NCI-H1694 (cell line): ENCODE measurements at places on chromosomes 6 and 20.

- DNase-seq = no peak
Observed at GRCh38 chr20:51914758-51915157, 112.4 kb upstream of the SALL4 start.

GRCh38 chr6:164169355-164169754, 754.8 kb downstream of the QKI start:
- no peak for DNase-seq

GRCh38 chr20:42392442-42392841, 774.3 kb upstream of the CHD6 start:
- no peak for DNase-seq

GRCh38 chr20:9408422-9409300, 105.7 kb upstream of the LAMP5 start:
- DNase-seq = no peak

- DNase-seq = no peak
Observed at GRCh38 chr20:33826270-33826897, 15.2 kb downstream of the CHMP4B start.

GRCh38 chr6:42368181-42368580, 83.5 kb downstream of the TRERF1 start:
- DNase-seq = no peak

DNA sequence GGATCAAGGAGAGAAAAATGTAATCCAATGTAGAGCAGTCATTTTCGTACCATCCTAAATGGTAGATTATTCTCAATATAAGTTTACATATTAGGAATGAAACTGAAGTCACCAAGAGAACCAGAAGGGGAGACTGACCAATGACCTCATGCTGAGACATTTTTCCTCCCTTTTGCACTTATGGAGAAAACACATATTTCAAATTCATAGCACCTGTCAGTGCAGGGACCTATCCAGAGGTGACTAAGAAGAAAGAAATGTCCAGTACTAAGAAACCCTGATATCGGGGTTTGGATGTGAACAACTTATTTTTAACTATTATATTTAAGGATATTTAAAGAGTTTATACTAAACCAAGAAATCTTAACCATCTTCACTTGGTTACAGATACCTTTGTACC, 16.6 kb upstream of the LYRM2 start:
- no peak for DNase-seq

DNA sequence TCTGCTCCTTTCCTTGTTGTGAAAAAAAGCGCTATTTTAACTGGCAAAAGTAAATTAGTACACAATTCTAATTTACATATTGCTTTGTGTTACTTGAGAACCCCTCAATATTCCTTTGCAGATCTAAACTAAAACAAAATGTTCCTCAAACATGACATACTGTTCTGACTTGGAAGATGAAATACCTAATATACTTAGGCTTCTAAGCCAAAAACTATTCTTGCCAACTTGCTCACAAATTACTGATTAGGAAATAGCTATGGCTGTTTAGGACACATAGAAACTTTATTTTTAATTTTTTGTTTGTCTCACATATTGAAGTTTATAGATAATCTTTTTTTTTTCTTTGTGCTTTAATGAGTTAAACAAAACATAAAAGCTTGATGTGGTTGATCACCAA, 542.2 kb downstream of the GRIK2 start:
- DNase-seq = no peak

DNA sequence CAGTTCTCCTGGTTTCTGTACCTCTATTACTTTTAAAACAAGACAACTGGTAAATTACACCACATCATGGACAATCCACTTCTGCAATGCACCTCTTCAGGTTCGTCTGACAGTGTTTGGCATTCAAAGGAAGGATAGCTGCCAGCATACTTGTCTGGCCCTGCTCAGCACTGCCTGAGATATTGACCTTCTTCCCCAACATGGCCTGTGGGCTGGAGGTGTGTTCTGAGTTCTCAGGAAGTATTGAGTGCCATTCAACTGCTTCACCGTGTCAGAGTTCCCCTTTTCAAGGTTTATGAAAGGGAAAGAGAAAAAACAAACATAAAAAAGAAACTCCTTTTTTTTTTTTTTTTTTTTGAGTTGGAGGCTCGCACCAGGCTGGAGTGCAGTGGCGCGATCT, 267.9 kb upstream of the SASH1 start:
- no peak for DNase-seq

DNA sequence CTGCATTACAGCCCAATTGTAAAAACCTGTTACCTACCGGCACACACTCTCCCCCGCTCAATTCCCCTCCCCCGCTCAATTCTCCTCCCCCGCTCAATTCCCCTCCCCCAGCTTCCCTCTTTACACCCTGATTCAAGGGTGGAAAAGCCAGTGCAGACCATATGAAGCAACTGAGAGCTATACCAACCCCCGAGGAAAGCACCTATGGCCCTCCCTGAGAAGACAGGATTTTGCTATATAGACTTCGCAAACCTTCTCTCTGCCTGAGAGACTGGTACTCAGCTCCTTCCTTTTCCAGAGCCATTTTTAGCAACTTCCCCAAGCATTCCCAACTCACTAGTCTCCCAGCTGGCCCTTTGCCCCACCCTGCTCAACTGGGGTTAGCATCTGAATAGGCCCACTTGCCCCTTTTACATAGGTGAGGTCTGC, 7.6 kb downstream of the GNAS-AS1 start:
- DNase-seq = no peak

GRCh38 chr6:11393713-11394627, 143.6 kb upstream of the TMEM170B start:
- no peak for DNase-seq

DNA sequence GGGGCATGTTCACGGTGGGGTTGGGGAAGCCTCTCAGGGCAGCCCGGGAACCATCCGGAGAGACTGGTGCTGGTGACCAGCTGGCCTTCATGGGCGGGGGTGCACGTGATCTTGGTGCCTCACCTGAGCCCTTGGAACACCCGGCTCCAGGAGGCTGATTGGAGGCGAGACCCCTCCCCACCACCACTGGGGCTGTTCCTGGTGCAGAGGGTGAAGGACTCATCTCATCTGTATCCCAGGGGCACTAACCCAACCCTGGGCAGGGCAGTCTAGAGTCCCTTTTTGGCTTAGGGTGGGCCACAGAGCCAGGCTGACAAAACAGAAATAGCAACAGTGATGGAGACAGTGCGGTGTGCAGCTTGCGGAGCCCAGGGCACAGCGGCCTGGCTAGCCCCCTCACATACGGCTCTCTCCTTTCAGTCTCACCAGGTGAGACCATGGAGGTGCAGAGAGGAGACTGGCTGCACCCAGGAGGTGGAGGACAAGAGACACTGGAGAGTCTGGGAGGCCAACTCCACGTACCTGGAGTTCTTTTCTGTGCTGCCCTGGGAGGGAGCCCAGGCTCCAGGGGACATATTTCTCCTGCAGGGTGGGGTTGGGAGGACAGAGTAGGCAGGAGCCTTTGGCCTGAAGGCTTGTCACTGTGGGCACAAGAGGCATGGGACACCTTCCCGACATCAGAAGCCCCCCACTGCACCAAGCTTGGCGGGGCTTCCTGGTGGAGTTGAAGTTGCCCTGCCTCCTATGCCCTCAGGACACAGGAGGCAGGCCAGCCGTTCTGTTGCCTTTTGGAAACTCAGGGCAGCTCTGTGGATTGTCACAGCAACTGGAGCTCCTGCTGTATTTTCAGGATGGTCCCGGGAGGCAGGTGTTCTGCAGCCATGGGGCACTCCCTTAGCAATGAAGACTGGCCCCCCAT, 106.0 kb downstream of the SYCP2 start:
- no peak for DNase-seq

DNA sequence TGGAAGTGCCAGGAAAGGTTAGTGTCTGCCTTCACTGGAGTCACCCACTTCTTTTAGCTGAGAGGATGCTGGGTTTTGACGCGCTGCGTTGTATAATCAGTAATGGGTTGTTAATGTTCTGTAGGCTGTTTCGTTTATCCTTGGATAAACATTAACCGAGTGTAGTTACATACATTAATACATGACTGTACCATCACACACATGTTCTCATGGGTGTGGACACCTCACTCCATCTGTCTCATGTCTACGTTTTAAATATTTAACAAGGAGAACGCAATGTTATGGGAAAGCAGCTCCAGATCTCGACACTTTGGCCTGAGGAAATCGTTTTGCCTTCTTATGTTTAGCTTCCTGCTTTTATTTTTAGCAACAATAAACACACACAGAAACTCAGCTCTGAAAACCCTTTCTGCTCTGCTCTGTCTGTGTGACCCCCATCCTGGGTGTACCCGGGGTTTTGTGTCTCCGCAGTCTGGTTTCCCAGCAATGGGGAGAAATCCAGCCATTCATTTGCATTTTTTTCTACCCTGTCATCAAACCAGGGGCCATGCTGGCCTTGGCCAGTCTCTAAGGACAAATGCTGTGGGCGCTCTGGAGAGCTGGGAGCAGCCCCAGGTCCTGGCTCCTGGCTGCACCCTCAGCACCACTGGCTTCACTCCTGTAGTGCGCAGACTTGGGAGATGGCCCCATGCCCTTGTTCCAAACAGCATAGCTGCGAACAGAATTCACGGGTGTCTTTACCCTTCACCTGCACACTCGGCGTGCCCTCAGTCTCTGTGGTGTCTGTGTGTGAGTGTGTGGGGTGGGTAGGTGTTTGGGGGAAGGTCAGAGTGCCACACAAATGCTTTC, 110.8 kb downstream of the ERMARD start:
- no peak for DNase-seq

DNA sequence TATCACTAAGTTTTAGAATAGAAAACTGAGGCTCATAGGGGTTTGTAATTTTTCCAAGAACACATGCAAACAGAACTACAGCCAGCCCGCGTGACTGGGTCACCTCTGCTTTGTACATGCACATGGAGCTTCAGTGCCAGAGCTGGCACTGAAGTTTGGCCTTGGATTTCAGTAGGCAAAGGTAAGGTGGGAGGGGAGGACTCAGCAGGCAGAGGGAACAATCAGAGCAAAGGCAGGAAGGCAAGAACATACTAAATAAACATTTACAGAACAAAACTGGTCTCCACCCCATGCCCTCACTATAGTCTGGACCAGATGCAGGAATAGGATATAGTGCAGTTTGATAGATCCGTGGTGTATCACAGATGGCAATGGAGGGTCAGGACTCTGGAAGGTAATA, 13.6 kb upstream of the ABRACL start:
- DNase-seq = no peak

DNA sequence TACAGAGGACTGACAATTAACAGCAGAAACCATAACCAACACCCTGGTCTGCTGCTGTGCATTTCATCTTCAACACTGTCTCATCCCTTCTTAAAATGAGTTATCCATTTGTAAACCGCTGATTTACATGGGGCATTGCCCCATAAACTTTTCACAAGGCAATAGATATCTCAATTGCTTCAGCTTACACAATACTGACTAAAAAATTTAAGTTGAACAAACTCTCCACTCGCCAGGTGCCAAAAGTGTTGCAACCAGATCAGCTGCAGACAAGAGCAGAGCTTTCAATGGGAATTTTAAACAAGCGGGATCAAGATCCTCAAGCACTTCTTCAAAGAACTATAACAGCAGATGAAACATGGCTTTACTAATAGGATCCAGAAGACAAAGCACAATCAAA, 183.0 kb downstream of the TASP1 start:
- DNase-seq = no peak

DNA sequence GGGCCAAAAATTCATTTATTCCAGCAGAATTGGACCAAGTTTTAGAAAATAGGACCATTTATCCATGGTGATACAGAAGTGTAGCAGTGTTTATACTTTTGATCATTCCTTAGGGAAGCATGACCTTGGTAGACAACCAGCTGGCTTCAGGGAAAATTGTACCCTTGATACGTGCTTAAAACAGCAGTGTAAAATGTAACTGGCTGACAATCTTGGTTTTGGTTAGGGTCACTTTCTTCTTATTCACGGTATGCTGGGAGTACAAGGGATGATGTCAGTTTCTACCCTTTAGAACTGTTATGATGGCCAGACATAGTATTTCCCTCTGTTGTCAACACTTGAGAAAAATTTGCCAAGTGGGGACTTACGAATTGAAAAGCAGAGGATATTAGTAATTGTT, 157.1 kb downstream of the BCKDHB start:
- DNase-seq = no peak

GRCh38 chr6:53011979-53012378, 16.9 kb upstream of the GSTA4 start:
- no peak for DNase-seq

DNA sequence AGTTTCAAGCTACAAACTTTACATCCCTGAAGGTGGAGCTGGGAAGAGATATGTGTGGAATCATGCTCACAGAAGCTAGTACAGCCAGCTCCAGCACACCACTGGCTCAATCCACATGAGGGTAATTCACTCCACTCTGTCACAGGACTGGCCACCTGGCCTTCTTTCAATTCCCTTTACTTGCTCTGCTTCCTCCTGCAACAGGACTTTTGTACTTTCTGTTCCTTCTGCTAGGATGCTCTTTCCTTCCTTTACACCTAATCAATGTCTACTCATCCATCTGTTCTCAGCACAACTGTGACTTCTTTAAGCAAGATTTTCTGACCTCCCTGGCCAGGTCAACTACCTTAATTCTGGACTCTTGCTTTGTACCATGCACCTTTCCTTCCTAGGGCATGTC, 39.4 kb upstream of the MYB start:
- no peak for DNase-seq

- no peak for DNase-seq
Observed at GRCh38 chr20:45972500-45973183, 639 bp upstream of the ZNF335 start.

- DNase-seq = no peak
Observed at GRCh38 chr6:151026041-151026663, 160.7 kb downstream of the MTHFD1L start.

- DNase-seq = no peak
Observed at GRCh38 chr20:36336204-36336603, 30.1 kb downstream of the DLGAP4 start.

GRCh38 chr20:3910853-3911252, 21.7 kb downstream of the PANK2 start:
- no peak for DNase-seq

- no peak for DNase-seq
Observed at GRCh38 chr6:14270925-14271788, 153.6 kb downstream of the CD83 start.

GRCh38 chr6:7073821-7074525, 33.8 kb upstream of the RREB1 start:
- no peak for DNase-seq

- no peak for DNase-seq
Observed at GRCh38 chr6:62891065-62891647, 320.1 kb upstream of the FKBP1C start.

DNA sequence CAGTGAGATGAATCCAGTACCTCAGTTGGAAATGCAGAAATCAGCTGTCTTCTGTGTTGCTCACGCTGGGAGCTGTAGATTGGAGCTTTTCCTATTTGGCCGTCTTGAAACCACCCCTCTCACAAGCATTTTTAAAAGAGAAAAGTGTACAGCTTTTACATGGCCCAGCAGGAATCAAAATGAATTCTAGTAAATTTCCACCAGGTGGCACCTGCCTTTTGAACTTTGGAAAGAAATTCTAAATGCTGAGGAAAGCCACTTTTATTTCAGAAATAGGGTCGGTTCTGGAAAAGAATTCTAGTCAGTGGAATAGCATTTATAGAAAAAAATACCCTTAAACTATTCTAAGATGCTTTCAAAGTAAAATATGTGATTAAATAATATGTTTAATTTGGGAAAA, 647.8 kb downstream of the CD109 start:
- DNase-seq = no peak
